Mucosa of descending colon (tissue), 3 donors: ENCODE measurements at places on chromosomes 5 and 9. TPM values are rescaled to one million over a fixed set of nuclear protein-coding genes. Genes with fewer than 3 reads are reported as not detected.

PRUNE2 gene
- 62.4 TPM for total RNA-seq

HMMR gene
- 4.0 TPM for total RNA-seq

- no peak for DNase-seq
Measured at GRCh38 chr5:67437905-67438845, 241.6 kb upstream of the CD180 start.

GRCh38 chr9:121781145-121781548 is 129.7 kb downstream of the DAB2IP start:
- no peak for DNase-seq

- no peak for DNase-seq
Measured at GRCh38 chr9:99385215-99385614, 163.1 kb downstream of the SEC61B start.

DNA sequence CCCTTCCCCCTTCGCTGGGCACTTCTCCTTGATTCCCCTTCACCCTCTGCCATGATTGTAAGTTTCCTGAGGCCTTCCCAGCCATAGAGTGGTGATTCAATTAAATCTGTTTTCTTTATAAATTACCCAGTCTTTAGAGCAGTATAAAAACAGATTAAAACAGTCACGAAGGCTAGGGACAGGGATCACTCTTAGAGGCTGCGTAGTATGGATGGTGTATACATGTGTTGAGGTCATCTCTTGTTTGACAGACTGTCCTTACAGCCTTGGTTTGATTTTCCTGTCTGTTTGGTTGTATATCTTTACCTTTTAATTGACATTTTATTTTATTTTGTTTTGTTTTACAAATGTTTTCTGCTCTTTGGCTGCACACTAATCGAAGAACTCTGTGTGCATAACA is 1155.7 kb upstream of the CDH18 start:
- DNase-seq, result no peak

DNA sequence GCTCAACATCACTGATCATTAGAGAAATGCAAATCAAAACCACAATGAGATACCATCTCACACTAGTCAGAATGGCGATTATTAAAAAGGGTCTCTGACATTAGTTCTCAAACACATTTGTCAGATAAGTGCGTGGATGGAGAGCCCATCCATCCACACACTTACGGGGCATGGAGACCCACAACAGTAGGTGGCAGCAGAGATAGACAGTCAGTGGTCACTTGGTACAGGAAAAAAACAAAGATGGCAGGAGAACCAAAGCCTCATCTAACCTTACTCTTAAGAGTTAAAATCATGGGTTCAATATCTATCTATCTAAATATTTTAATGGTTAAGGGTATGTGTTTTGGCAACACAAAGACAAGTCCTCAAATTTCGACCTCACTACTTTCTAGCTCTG is 1378.7 kb upstream of the C9orf72 start:
- no peak for DNase-seq

PTPRD gene
- total RNA-seq, result 113 TPM

DNA sequence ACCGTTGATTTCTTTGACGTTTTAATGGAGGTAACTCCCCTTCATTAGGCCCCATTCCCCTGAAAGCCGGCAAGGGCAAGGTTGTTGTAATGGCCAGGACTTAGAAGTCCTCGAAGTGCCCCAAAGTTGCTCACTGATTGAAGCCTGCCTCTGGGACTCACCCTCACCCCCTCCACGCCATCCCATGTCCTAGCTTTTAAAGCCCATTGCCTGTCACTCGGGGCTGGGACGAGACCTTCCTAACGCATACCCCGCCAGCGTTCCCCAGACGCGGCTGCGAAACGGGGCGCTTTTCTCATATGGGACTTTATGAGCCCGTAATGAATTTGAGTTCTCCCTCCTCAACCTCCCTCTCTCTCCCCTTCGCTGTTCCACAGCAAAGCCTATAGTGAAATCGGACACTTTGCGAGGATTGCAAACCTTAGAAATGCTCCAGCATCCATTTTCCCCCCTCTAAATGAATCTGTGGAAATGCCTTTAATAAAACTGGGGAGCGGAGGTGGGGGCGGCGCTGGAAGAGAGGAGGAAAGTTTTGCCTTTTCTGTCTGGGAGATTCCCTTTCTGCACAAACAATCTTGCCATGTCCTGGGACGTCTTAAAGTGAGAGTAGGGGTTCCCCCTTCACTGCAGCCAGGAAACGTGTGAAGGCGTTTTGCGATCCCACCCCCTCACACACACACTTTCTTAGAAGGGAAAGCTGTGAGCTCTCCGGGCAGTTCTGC is 1.5 kb downstream of the PAPPA start:
- DNase-seq, result peak; percentile 23

GRCh38 chr9:122004589-122004988 is 88.5 kb downstream of the TTLL11 start:
- no peak for DNase-seq

GRCh38 chr5:34930462-34930844 is 1.1 kb downstream of the DNAJC21 start:
- no peak for DNase-seq

- peak; percentile 62 for DNase-seq
Measured at GRCh38 chr9:128552744-128553440, 505 bp downstream of the SPTAN1 start.

GRIA1 gene
- total RNA-seq, result not detected

IFNB1 gene
- not detected for total RNA-seq

RNF180 gene
- total RNA-seq, result 2.8 TPM

GRCh38 chr9:94920420-94921091 is 194.1 kb downstream of the AOPEP start:
- peak; percentile 62 for DNase-seq

SLC26A2 gene
- total RNA-seq, result 853 TPM

DNA sequence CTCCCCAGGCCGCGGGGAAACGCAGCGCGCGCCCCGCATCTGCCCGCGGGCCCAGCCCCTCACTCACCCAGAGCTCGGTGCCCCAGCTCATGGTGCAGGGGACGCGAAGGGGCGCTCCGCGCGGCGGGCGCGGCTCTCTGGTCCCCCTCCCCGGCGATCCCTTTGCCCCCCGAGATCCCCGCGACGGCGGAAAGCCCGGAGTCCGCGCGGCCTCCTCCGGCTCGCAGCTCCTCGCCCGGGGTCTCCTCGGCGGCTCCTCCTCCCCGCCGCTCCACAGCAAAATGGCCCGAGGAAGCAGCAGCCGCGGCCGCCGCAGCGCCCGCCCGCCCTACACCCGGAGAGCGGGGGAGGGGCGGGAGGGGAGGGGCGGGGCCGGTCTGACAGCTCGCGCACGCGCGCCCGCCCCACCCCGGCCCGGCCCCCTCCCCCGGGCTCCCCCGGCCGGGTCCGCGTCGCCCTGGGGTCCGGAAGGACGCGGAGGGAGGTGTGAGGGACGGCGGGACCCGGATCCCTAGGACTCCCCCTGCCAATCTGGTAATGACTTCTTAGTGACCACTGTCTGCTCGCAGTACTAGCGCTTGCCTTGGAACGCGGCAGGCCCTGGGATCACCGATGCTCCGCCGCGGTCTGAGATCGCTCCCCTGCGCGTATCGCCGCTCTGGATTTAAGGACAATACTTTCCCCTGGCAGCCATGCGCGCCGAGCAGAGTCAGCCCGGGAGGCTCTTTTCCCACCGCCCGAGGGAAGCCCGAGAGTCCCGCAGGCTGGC is at the start of gene FNBP1:
FNBP1 (minus strand) TSS at position 305 of the 769 bp plus-strand sequence; CDS start at position 91, 214 bp downstream.
- peak; percentile 88 for DNase-seq

ZNF454 gene
- 0.96 TPM for total RNA-seq

DNA sequence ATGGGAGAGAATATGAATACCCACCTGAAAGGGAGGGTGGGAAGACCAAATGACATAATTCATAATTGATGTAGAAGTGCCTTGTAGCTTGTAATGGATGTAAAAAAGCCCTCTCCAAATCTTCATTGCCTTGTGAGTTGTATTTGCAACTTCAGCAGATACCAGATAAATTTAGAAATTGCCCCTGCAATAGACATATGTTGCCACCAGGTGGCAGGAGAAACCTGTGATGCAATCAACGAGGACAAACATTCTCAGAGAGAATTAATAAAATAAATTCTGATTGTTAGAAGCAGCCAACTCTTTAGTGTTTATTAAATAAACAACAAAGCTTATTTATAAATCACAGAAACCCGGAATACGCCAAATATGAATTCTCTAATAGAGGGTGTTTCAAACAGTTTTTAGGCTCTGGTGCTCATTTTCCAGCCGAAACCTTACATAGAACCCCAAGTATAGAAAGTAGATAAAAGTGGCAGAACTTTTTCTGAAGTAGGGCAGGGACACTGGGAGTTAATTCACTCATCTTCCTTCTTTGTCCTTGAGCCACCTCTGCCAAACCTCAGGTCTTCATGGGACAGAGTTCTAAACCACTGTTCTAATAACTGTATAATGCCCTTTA is 147.8 kb downstream of the TMEM38B start:
- DNase-seq, result no peak

- DNase-seq, result no peak
Measured at GRCh38 chr9:122347348-122348287, 23.2 kb upstream of the PTGS1 start.

TOR2A gene
- 19.7 TPM for total RNA-seq

GRCh38 chr9:70639853-70640814 is 225.7 kb upstream of the KLF9 start:
- peak; percentile 24 for DNase-seq

- DNase-seq, result no peak
Measured at GRCh38 chr5:180138976-180139730, 67.6 kb upstream of the RNF130 start.

CCL27 gene
- not detected for total RNA-seq

RNF183 gene
- total RNA-seq, result 1.1 TPM

DNA sequence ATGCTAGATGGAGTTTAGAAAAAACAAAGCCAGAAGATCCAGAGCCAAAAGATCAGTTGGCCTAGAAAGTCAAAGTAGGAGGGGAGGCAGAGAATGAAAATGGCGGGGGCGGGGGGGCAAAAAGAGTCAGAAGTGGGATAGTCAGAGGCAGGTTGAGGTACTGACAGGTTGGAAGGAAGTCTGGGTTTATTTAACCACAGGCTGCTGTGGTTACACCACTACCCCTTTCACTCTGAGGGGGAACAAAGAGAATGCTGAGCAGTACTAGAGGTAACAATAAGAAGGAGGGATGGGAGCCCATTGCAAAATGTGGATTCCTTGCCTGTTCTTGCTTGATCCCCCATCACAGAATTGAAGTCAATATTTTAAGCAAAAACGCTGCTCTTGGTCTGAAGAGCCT is 111.8 kb downstream of the CAVIN4 start:
- DNase-seq, result no peak

DNA sequence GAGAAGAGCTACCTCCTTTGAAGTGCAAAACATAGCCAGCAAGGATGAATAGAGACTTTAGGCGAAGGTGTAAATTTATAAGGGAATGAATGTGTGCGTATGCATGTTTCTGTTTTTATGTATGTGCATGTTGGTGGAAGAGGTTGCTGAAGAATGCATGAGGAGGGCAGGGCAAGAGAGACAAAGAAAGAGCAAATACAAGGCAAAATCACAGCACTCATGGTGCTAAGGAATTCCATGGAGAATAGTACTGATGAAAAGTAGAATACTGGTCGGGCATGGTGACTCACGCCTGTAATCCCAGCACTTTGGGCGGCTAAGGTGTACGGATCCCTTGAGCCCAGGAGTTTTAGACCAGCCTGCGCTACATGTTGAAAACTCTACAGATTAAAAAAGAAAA is 762.1 kb upstream of the PTPRD start:
- DNase-seq, result no peak

GRCh38 chr9:108676355-108676754 is 179.4 kb downstream of the ACTL7B start:
- no peak for DNase-seq

PCDHB15 gene
- 1.2 TPM for total RNA-seq

DNA sequence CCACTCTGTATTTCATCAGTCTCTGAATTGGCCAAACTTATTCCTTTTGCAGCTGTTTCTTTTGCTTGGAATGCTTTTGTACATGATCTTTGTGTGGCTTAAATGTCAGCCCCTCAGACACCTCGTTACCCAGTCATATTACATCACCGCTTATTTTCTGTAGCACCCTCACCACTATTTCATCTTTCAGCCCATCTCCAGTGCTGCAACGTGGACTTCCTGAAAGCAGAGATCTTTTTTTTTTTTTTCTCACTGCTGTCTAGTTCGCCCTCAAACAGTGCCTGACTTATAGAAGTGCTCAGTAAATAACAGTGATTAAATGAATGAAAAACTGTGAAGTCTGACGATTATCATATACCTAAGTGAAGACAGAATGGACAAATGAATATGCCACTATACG is 835 bp downstream of the SRA1 start:
- DNase-seq, result no peak

- DNase-seq, result no peak
Measured at GRCh38 chr9:124576751-124577150, 69.6 kb upstream of the NR5A1 start.

- no peak for DNase-seq
Measured at GRCh38 chr9:96044401-96044800, 168.9 kb downstream of the ERCC6L2 start.

GRCh38 chr5:62385131-62385530 is 18.6 kb downstream of the DIMT1 start:
- no peak for DNase-seq

ALDH1A1 gene
- 84.1 TPM for total RNA-seq

PCDHB14 gene
- total RNA-seq, result 6.1 TPM
